HuH-7.5 (cell line): ENCODE measurements at places on chromosomes 12 and 14.

- DNase-seq: no peak
Observed at GRCh38 chr14:44895716-44896115, 66.0 kb downstream of the KLHL28 start.

GRCh38 chr14:58362798-58363412 is 32.8 kb upstream of the TOMM20L start:
- peak; percentile 12 for DNase-seq

GRCh38 chr14:58395812-58396788 is at the start of gene TOMM20L:
Gene TOMM20L, plus strand, starts transcription at chr14:58395930. Its CDS starts 28 bp downstream, at chr14:58395958.
- DNase-seq: peak; percentile 83

DNA sequence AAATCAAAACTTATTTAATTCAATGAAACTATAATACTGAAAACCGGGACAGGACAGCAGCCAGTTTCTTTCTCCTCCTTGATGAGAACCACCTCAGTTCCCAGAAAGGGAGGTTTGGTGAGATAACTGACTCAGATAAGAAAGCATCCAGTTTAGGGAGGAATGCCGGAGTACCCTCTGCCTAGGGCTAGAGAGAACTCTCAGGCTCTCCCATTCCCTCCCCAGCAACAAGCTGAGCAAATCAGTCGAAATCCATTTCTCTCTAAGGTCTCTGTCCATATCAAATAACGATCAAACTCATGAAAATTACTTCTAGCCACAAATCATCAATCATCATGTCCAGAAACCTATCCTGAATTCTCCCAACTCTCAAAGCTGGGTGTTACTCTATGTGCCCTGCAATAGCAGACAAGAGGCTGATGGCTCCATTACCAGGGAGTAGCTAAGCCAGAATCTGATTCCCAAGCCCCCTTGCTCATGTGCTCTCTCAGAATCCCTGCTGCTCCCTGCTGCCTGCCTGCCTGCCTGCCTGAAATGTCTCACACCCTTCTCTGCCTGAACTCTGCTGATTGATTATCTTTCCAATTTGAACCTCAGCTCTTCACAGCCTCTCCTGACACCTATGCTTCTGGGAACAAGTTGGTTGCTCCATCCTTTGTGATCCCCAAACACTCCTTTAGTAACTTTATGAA is 49.4 kb downstream of the SLC25A47 start:
- DNase-seq: no peak

DNA sequence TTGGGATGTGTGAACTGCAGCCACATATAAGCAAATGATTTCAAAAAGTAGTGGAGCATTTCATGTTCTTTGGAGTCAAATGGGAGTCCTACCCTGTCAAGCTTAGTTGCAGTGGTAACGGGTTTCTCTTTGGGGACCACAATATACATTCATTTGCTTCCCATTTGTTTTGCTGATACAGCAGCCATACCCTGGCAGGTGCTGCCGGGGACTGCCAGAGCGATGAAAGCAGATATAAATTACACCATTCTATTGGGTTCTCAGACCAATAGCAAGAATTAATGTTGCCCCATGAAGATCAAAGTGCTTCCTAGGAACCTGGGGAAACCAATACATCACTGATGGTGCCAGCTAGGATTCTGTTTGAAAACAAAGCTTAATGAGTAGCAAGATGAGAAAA is 1621.5 kb upstream of the FLRT2 start:
- DNase-seq: no peak

- no peak for DNase-seq
Observed at GRCh38 chr12:92365836-92366235, 220.2 kb upstream of the BTG1 start.

GRCh38 chr12:117092886-117093285 is 6.3 kb downstream of the TESC start:
- no peak for DNase-seq

GRCh38 chr14:56659964-56660551 is 80.5 kb downstream of the TMEM260 start:
- peak; percentile 43 for DNase-seq

- DNase-seq: peak; percentile 17
Observed at GRCh38 chr14:88233915-88234314, 89.2 kb downstream of the KCNK10 start.

DNA sequence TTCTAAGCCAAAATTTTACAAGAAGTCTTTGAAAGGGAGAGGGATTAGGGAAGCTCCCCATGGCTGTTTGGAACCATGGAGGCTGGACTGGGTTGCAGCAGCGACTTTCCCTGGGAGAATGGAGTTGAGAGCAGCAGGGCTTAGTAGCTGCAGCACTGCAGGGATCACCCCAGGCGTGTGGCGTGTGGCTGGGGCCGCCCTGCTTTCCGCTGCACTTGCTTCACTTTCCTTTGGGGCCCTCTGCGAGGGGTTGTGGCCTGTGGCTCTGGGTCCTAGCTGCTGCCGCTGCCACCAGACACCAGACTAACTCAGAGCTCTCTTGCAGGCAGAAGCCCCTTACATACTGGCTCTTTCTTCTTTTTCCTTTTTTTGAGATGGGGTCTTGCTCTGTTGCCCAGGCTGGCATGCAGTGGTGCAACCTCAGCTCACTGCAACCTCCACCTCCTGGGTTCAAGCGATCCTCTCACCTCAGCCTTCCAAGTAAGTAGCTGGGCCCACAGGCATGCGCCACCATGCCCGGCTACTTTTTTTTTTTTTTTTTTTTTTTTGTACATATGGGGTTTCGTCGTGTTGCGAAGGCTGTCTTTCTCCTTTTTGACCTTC is 25.4 kb downstream of the CCDC62 start:
- no peak for DNase-seq

DNA sequence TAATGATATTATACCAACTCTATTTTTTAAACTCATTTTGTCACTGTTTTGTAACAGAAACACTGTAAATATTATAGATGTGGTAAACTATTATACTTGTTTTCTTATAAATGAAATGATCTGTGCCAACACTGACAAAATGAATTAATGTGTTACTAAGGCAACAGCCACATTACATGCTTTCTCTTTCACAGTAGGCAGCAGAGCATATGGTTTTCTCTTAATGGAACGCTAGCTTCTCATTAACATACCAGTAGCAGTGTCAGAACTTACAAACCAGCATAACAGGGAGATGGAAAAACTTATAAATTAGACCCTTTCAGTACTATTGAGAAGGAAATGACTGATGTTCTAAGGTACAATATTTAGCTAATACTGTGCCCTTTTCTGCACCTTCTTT is 398.8 kb downstream of the PRKD1 start:
- no peak for DNase-seq

- DNase-seq: no peak
Observed at GRCh38 chr14:32298346-32298745, 30.8 kb upstream of the AKAP6 start.

GRCh38 chr14:24613747-24614146 is 4.3 kb upstream of the GZMH start:
- DNase-seq: no peak

DNA sequence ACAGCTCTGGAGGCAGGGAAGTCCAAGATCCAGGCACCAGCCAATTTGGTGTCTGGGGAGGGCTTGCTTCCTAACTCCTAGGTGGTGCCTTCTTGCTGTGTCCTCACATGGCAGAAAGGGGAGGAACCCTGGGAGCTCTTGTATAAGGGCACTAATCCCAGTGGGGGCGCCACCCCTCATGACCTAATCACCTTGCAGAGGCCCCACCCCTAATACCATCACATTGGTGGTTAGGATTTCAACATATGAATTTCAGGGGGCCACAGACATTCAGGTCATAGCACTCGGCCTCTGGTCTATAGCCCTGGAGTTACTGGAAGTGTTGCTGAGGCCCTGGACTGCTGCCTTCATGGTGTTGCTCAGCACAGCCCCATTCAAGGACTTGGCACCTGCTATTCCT is 14.6 kb downstream of the PSMD9 start:
- DNase-seq: no peak

- DNase-seq: no peak
Observed at GRCh38 chr12:91109148-91109564, 2.1 kb downstream of the LUM start.

- DNase-seq: no peak
Observed at GRCh38 chr14:72013721-72014345, 81.6 kb downstream of the RGS6 start.

DNA sequence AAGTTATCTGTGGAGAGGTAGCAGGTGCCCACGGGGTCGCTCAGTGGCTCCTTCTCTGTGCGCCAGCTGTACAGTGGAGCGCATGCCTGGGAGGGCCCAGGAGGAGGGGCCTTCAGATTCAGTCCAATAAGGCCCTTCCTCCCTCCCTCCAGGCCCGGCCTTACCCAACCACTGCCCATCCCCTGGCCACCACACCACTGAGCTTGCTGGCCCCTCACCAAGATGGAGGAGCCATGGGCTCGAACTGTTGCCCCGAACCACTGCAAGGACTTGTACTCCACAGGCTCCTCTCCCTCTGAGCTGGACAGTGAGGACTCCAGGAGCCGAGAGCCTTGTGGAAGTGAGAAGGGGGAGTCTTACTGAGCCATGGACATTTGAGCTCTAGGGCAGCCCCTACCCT is 9.8 kb downstream of the ITGA5 start:
- DNase-seq: no peak

DNA sequence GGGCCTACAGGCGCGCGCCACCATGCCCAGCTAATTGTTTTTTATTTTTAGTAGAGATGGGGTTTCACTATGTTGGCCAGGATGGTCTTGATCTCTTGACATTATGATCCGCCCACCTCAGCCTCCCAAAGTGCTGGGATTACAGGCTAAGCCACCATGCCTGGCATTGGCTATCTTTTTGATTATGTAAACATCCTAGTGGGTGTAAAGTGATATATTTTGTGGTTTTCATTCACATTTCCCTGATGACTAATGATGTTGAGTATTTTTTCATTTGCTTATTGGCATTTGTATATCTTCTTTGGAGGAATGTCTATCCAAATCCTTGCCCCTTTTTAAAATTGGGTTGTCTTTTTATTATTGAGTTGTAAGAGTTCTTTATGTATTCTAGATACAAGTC is 16.3 kb downstream of the CREBL2 start:
- DNase-seq: no peak

GRCh38 chr12:29160230-29160629 is 11.2 kb downstream of the FAR2 start:
- DNase-seq: no peak

- no peak for DNase-seq
Observed at GRCh38 chr14:90453401-90453951, 56.6 kb downstream of the CALM1 start.

GRCh38 chr14:32542507-32542906 is 213.4 kb downstream of the AKAP6 start:
- DNase-seq: no peak

- no peak for DNase-seq
Observed at GRCh38 chr12:55745361-55746173, 2.6 kb downstream of the GDF11 start.

GRCh38 chr14:69719501-69719951 is 47.4 kb upstream of the SRSF5 start:
- no peak for DNase-seq

GRCh38 chr14:65356327-65356836 is 56.1 kb upstream of the FUT8 start:
- DNase-seq: peak; percentile 28

- no peak for DNase-seq
Observed at GRCh38 chr12:58654021-58654420, 266.3 kb downstream of the LRIG3 start.

DNA sequence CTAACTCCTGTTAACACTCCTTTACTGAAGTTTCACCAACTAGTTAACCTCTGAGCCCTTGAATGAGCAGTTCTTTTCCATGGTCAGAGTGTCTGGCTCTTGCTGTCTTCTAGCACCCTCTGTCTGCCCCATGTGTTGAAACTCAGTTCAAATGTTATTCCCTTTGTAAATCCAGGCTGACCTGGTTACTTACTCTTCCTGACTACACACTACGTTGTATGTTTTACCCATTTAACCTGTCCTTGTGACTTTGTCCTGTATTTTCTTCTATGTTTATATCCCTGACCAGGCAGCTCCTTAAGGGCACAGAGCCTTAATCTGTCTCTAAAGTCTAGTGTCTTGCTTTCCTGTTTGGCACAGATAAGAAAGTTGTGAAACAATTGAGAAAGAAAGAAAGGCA is 389.0 kb upstream of the RPL10L start:
- DNase-seq: peak; percentile 3

DNA sequence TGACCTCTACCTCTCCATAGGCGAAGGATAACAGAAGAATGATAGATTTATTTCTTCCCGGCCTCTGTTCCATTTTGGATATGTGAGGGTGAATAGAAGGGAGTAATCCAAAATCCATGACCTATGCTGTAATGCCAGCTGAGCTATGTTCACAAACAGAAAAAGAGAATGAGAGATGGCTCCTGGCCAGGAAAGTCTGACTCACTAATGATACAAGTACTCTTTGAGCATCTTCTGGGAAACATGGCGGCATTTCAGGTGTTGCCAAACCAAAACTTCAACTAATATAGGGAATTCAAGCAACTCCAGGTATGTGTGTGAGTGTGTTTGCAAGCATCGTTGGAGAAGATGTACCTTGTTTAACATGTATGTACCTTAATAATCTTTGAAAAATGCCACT is 55.1 kb downstream of the MED13L start:
- no peak for DNase-seq

GRCh38 chr12:544941-545635 is 85.3 kb downstream of the B4GALNT3 start:
- no peak for DNase-seq

GRCh38 chr12:27779416-27779919 is 565 bp upstream of the KLHL42 start:
- DNase-seq: peak; percentile 20

- peak; percentile 69 for DNase-seq
Observed at GRCh38 chr14:75985618-75986438, at the start of gene IFT43. Gene IFT43, plus strand, starts transcription at chr14:75985763. Its CDS starts 24 bp downstream, at chr14:75985787.

DNA sequence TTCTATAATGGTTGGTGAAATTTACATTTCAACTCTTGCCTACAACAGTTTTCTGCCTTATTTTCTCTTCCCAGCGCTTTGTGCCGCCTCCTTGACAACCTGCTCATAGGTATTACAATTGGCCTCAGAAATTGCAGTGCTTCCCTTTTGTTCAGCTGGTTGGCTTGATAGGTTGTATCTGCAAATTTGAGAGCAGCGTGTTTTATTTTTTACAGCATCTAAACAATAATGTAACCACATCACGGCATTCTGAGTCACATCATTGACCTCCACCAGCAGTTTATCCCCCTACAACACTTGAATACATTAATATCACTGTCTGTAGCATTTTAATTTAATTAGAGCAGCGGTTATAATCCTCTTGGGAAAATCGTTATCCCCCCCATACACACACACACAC is 99.4 kb downstream of the ETV6 start:
- DNase-seq: no peak
